ENCODE measurements at places on chromosomes 3 and 15.

- DNase-seq: no peak
These were observed 83.0 kb downstream of the VGLL4 start for GRCh38 chr3:11560746-11561145.

DNA sequence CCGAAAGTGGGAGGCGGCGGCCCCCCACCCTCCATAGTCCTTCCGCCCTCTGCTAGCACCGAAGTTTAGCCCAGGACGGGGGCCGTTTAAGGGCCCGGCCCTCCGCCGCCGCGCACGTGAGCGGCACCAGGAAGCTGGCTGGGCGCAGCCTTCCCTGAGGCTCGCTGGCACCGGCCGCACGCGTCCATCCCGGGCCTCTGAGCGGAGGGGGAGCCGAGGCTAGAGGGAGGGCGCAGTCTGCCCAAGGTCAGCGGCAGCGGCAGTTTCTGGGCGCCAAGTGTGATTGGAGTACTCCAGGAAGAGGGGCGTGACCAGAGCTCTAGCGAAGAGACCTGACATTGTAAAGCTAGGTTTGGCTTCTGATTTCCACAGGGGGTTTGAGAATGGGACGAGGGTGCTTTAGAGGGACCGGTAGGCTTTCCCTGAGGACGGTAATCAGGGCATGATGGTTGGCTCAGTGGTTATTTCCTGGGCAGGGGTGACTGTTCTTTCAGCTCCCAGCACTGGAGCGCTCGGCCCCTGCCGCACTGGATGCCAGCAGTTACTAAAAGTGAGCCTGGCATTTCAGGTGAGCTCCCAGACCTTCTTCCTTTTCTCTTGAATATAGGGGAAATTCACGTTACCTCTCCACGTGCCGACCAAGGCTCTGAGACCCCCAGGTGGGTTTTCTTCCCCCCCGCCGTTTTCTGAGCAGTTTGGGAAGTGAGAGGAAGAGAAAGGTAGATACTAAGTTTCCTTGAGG is 853 bp downstream of the TEX264 start:
- DNase-seq: peak; percentile 82

DNA sequence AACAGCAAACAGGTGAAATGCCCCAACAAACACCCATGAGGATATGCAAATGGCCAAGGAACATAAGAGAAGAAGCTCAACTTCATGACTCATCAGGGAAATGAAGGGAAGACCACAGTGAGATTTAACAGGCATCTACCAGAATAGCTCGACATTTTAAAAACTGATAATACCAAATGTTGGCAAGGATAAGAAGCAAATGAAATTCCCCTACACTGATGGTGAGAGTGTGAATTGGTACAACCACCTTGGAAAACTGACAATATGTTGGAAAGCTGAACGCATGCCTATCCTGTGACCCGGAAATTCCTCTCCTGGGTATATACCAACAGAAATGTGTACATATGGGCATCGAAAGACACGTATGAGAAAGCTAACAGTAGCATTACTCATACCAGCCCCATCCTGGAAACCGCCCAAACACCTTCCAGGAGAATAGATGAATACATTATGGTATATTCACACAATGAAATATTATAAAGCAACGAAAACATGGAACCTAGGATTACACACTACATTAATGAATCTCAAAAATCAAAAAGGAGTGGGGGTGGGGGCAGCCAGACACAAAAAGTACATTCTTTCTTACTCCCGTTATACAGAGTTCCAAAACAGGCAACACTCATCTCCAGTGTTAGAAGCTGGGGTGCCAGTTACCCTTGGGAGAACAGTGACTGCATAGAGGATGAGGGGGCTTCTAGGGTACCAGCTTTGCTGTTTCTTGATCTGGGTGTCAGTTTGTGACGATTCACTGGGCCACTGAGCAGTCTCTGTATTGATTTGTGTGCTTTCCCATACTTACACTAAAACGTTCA is 16.9 kb downstream of the RFTN1 start:
- DNase-seq: no peak

GRCh38 chr15:66864086-66864830 is 162.2 kb downstream of the SMAD6 start:
- no peak for DNase-seq

Measured in RPMI8226 (cell line).